ENCODE measurements at places on chromosomes 11 and 22.

DNA sequence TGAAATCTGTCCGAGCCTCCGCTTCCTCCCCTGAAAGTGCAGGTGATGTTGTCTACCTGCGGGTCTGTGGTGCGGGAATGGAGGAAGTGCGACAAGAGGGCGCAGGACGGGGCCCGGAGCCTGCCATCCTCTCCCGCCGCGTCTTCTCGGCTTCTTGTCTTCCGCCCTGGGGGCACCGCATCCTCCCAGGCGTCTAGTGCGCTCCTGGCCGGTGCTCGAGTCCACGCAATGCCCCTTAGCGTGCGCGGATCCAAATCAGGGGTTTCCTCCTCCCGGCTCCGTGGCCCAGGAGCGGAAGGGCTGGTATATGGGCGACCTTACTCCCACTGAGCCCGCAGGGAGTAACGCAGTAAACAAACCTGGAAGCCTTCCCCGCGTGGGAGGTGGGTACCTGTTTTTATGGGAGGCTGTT, 405 bp downstream of the SFI1 start:
- no peak for DNase-seq

GRCh38 chr11:84855508-84856245, 771.5 kb downstream of the DLG2 start:
- DNase-seq: no peak

GRCh38 chr11:126754591-126755426, 245.8 kb downstream of the KIRREL3 start:
- no peak for DNase-seq

- no peak for DNase-seq
Observed at GRCh38 chr11:104934594-104934993, 33.8 kb downstream of the CASP4 start.

- DNase-seq: no peak
Observed at GRCh38 chr11:111846063-111846462, 25.3 kb downstream of the ALG9 start.

DNA sequence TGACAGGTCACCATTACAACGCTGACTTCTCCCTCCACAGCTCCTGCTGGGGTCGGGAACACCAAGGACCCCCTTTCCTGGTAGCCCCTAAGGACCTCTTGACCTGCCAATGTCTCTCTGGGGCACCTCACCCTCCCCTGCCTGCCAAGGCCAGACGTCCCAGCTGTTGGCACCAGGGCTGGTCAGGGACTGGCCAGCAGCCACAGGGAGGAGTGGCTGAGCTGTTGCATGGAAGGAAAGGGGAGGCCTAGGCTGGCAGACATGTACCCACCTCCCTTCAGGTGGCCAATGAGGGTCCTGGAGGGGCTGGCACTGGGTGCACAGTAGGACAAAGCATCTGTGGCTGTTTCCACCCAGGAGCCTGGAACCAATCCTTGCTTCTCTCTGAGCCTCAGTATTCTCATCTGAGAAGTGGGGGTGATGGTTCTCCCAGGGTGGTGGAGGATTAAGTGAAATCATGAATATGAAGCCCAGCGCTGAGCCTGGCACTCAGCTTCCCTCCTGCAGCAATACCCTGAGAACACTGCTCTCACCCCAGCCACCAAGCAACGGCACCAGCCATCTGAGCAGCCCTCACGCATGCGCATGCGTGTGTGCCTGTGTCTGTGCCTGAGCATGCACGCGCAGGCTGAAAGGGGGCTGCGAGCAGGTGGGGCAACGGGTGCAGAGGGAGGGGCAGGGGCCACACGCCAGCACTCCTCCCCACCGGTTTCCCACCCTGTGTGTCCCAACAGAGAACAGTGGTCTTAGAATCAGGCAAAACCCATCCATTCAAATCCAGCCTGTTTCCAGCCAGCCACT, 5.9 kb downstream of the KCNJ4 start:
- DNase-seq: no peak

DNA sequence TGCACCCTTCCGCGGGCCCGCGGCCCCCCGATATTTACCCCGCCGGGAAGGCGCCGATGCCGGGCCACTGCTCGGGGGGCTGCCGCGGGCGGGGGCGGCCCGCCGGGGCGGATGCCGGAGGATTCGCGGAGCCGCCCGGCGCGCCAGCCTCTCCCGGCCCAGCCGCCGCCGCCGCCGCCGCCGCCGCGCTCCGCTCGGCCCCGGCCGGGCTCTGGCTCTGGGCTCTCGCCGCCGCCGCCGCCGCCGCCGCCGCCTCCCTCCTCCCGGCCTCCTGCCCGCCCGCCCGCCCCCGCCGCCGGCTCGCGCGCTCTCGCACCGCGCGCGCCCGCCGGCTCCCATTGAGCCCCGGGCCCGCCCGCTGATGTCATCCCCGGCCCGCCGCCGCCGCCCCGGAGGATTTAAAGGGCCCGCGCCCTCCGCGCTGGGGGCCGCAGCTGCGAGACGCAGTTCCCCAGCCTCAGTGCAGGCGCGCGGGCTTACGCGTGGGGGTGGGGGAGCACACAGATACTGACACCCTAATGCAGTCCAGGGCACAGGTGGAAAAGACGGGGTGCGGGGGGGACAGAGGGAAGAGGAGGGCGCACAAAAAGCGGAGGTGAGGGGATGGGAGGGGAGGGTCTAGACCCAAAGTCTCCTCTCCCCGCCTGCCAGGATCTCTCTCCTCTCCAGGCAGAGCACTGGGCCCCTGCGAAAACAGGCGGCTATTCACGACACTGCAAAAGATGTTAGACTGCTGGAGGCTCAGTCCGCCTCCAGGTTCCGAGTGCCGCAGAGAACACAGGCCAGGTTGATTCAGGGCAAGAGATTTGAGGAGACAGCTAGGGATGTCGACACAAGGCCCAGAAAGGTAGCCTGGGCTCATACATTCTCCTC, at the start of gene CSNK1E:
CSNK1E (minus strand) TSS at position 312 of the 873 bp plus-strand sequence. CDS start 3,276 bp downstream, outside the sequence.
- DNase-seq: no peak

GRCh38 chr11:39144351-39145130, 2314.9 kb downstream of the LRRC4C start:
- no peak for DNase-seq

- DNase-seq: no peak
Observed at GRCh38 chr22:50729391-50730012, 8.5 kb upstream of the ACR start.

DNA sequence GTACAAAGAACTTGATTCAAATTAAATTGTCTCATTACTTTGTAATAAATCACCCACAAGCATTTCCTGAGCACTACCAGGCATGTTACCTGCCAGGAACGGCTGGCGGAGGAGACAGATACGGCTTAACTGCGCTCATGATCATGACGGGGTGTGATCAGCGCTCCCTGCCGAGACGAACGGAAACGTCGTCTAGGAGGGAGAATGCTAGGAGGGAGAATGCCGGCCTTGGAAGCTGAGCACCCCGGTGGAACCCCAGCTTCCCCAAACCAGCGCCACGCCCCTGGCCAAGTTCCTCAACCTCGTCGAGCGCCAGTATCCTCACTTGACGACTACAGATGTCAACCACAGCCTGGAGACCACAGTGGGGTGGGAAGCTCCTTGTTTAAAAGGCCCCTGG, 272.8 kb downstream of the CTTN start:
- DNase-seq: no peak

GRCh38 chr11:57515332-57516060, at the start of gene SLC43A1:
TSS of gene SLC43A1 (minus strand) at chr11:57515702. CDS start at chr11:57514111, 1,591 bp downstream.
- no peak for DNase-seq

- DNase-seq: no peak
Observed at GRCh38 chr11:122069707-122070360, 46.2 kb downstream of the BLID start.

DNA sequence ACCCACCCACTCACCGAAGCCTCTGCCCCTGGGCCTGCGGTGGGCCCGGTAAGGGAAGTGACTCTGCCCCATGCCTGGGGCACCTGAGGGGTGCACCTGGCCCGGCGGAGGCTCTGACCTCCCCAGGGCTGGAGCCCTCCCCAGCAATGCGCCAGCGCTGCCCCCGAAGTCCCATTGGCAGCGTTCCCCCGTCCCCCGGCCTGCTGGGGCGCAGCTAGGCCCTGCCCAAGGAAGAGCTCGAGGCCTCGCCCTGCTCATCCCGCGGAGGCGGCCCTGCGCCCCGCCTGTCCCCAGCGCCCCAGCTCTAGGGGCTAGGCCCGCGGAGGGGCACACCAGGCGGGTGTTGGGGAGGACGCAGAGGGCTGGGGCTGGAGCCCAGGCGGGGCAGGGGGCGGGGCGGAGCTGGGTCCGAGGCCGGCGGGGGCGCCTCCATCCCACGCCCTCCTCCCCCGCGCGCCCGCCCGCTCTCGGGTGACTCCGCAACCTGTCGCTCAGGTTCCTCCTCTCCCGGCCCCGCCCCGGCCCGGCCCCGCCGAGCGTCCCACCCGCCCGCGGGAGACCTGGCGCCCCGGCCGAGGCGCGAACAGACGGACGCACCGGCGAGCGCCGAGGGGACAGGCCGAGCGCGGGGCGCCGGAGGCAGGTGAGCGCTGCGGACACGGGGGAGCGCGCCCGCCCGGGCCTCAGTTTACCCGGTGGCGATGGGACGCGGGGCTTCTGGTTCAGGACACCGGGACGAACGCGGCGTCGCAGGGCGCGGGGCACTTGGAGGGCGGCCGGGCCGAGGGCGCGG, at the start of gene EPS8L2:
EPS8L2 (plus strand) TSS at position 586 of the 793 bp plus-strand sequence. CDS start 3,177 bp downstream, outside the sequence.
- DNase-seq: no peak

GRCh38 chr22:36191106-36191836, 10.3 kb downstream of the APOL4 start:
- DNase-seq: no peak

GRCh38 chr11:75474240-75474639, 41.2 kb upstream of the KLHL35 start:
- DNase-seq: no peak

GRCh38 chr11:6746086-6746618, 25.6 kb downstream of the OR2AG2 start:
- no peak for DNase-seq

- no peak for DNase-seq
Observed at GRCh38 chr22:35578836-35579575, 38.1 kb downstream of the MB start.

GRCh38 chr11:43578346-43579170, 102.0 kb upstream of the HSD17B12 start:
- DNase-seq: peak; percentile 14

DNA sequence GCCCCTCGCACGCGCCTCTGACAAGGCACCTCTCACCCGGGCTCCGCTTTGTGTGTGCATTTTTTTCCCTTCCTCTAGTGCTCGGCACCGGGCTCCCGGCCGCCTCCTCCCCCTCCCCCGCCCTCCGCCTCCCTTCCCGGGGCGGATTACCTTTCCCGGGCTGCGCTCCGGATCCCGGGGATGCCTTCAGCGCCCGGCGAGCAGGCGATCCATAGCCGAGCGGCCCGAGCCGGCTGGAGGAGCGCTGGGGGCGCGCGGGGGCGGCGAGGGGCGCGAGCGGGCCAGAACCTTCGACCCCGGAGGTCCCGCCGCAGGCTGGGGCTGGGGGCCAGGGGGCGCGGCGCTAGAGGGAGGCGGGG, 282 bp downstream of the MPPED2 start:
- DNase-seq: no peak

DNA sequence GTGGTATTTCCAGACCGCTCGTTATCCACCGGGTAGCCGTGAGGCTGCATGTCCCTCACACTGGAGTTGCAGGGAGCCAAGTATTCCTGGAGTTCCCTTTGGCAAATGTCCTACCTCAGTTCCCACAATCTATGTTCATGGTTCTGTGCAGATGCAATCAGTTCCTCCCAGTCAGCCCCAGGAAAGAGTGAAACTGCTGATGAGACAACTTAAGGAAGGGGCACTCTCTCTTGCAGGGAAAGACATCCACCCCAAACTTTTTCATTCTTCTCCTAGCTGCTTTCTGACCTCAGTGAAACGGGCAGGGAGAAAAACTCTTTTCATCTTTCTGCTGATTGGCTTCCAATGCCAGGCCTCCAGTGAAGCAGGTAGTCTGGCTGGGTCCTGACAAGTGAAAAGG, 205.1 kb upstream of the TMEM45B start:
- DNase-seq: no peak

DNA sequence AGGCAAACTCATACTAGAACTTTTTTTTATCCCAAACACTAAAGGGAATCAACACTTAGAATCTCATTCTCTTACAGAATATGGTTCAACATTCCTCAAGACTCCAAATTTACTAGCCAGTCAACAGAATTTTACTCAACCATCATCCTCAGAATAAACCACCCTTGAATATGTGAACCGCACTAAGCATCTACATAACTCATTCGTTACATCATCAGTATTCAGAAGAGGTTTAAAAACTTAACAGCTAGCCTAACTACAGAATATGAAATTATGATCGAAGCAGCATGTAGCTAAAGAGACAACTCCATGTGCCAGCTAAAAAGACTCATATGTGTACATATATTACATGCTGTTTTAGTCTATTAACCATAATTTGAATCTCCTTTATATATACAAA, 47.9 kb downstream of the CLDN25 start:
- no peak for DNase-seq

DNA sequence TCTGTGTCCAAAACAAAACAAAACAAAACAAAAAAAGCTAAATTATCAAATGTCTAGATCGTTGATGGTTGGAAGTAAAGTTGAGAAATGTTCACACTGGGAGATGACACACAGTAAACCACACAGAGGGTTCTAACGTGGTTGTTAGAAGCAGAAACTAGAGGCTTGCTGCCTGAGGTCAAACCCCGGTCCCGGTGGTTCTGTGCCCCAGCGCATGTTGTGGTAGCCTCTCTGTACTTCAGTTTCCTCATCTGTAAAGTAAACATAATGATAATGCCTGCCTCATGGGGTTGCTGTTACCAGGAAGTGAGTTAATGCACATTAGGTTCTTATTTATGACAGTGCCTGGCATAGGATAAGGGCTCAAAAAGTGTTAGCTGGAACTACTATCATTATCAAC, 33.4 kb downstream of the PPARA start:
- no peak for DNase-seq

DNA sequence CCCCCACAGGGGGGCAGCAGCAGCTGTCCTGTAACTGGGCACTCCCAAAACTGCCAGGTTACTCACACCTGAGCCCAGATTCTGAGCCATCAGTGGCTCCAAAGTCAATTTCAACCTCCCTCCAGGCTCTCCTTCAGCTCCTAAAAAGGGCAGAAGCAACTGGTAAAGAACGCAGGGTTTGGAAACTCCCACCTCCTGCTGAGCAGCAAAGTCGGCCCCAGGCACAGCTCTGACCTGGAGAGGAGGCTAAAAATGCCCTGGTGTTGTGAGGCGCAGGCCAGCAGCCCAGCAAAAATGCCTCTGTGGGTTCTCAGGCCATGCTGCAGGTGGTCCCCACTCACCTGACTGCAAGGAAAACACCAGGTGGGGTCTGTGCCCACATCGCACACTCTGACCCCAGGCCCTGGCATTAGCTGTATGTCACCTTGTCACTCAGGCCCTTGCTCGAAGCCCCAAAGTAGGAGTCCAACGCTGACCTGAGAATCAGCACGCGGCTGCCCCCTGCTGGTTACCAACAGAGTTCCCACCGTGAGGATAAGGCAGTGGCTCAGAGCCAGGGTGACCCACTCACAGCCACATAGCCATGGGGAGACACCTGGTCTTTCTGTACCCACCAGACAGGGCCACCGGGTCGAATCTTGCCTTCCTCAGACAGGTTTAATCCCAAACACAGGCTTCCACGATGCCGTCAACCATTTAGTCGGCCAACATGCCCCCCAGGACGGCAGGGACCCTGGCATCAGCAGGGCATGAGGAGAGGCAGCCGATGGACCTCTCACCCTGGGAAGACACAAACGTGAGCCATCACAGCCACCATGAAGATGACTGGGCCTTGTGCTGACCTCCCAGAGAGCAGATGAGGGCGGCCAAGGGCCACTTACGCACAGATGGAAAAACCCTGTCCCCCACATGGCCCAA, 11.1 kb downstream of the POLR3H start:
- no peak for DNase-seq

All from epithelial cell of prostate (primary cell).